DMS53 (cell line): ENCODE measurements at places on chromosomes 16 and 17.

DNA sequence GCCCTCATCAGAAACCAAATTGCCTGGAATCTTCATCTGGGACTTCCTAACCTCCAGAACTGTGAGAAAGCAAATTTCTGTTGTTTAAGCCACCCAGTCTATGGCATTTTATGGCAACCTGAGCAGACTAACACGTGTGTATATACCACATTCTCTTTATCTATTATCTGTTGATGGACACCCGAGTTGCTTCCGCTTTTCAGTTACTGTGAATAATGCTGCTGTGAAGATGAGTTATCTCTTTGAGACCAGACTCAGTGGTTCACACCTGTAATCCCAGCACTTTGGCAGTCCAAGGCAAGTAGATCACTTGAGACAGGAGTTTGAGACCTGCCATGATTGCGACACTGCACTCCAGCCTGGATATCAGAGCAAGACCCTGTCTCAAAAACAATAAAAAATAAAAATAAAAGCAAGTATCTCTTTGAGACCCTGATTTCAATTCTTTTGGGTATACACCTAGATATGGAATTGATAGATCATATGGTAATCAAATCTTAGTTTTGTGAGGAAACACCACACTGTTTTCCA lies 27.2 kb upstream of the CNEP1R1 start:
- no peak for DNase-seq

GRCh38 chr17:68482576-68483041 lies 25.3 kb upstream of the WIPI1 start:
- DNase-seq: no peak

DNA sequence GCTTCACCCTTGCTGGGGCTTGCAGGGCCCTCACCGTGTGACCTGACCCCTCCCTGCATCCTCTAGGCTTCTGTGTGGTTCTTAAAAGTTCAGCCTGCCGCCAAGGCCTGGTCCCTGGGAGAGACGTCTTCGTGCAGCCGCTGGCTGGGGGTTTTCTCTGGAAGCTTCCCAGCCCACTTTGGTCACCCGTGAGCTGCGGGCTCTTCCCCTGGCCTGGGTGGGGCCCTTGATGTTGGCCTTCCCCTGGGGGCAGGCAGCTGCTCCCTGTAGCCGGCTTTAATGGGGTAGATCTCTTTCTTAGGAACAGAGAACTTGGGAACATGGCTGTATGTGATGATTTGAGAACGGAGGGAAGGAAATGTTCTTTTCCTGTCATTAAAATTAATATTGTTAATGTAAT lies 32.7 kb downstream of the ZNF750 start:
- no peak for DNase-seq

GRCh38 chr16:65622151-65622550 lies 500.3 kb upstream of the CDH11 start:
- no peak for DNase-seq

DNA sequence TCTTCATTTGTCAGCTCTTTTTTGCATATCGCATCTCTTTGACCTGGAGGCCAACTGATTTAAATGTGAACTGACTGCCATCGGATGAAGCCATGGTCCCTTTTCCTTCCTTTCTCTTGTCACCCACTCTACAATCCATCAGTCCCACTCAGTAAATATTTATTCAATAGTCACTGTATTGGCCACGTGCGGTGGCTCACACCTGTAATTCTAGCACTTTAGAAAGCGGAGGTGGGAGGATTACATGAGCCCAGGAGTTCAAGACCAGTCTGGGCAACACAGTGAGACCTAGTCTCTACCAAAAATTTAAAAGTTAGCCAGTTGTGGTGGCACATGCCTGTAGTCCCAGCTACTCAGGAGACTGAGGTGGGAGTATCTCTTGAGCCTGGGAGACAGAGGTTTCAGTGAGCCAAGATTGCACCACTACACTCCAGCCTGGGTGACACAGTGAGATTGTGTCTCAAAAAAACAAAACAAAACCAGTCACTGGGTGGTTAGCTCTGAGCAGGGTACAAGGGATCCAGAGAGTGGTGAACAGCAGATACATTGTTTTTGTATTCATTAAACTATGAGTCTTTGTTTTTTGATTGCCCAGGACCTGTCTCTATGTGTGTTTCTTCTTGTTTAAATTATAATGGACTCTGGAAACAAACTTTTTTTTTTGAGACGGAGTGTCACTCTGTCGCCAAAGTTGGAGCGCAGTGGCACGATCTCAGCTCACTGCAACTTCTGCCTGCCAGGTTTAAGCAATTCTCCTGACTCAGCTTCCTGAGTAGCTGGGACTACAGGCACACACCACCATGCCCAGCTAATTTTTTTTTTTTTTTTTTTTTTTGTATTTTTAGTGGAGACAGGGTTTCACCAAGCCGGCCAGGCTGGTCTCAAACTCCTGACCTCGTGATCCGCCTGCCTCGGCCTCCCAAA lies 6.9 kb downstream of the PHAF1 start:
- peak; percentile 27 for DNase-seq

DNA sequence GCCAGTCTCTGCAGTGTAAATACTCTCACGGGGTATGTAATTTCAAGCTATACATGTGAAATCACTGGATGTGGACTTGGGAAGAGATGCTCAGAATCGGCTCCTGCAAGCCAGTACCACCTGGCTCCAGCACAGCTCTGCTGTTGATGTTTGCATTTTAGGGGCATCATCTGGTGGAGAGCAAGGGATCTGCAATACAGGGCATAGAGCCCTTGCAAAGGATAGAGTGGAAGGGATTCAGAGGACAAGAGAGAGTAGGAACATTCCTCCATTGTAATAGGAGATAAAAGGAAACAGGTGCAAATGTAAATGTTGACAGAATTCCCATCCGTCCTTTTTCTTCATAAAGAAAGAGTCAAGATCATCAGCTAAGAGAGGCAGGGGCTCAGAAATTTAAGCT lies 184.1 kb downstream of the PMP22 start:
- DNase-seq: no peak

DNA sequence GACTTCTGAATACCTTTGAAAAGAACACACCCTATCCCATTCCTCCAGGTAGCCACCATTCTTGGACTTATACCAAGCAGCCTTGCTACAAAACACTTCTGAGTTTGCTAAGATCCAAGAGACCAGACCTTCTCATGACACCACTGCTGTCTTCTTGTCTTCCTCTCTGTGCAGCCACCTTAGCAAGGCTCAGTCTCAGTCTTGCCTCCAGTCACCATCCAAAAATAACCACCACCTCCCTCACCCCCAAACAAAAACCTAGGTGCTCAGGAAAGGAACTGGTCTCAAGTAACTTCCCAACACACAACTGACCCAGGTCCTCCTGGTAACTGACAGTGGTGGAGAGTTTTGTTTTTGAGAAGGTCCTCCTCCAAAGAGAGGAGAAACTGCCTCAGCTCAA lies 90.9 kb upstream of the CORO6 start:
- DNase-seq: no peak

DNA sequence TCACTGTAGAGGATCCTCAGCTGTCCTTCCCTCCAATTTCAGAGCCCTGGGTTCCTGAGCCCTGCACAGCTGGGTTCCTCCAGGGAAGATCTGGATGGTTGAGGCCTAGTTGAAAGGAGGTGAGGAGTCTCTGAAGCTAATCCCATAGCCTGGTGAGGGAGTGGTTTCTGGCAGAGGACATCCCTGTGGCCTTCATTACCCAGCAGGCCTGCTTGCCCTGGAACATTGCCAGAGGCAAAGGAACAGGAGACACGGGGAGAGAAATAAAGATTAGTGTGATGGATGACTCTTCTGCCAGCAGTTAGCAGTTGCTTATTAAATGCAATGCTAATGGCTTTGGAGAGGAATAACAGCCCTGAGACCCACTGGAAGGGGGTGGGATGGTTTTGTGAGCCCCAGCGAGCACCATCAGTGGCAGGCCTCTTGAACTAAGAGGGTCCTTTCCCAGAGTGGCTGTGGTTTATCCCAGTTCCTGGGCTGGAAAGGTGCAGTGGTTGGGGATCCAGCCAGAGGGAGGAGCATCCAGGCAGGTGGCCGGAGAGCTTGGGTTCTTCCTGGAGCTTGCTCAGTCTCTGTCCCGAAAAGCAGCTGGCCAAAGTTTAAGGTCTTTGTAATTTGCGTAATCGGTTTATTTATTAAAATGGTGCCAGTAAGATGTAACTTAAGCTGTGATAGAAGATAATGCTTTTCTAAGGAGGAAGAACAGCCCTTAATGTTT lies 209.7 kb downstream of the CCDC182 start:
- peak; percentile 5 for DNase-seq

GRCh38 chr16:31253642-31254045 lies 6.1 kb upstream of the ITGAM start:
- DNase-seq: no peak

DNA sequence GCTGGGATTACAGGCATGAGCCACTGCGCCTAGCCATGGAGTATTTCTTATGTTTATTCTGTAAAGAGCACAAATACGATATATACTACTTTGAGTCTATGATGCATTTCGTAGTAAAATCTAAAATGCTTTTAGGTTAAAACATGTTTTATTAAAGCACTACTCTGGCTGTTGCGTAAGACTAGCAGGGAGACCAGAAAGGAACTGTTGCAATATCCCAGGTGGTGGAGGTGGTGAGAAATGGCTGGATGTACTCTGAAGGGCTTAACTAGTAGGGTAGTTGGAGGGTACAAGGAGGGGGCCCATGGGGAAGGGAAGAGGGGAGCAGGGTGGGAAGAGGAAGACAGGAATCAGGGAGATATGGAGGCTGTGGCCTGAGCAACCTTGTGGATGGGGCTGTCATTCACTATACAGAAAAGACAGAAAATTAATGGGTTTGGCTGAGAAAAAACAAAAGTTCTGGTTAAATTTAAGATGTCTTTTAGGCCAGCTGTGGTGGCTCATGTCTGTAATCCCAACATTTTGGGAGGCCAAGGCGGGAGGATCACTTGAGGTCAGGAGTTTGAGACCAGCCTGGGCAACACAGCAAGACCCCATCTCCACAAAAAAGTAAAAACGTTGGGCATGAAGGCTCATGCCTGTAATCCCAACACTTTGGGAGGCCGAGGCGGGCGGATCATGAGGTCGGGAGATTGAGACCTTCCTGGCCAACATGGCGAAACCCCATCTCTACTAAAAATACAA lies 35.8 kb downstream of the ST3GAL2 start:
- no peak for DNase-seq

- peak; percentile 89 for DNase-seq
Observed at GRCh38 chr17:3667366-3668278, 756 bp downstream of the TAX1BP3 start.

DNA sequence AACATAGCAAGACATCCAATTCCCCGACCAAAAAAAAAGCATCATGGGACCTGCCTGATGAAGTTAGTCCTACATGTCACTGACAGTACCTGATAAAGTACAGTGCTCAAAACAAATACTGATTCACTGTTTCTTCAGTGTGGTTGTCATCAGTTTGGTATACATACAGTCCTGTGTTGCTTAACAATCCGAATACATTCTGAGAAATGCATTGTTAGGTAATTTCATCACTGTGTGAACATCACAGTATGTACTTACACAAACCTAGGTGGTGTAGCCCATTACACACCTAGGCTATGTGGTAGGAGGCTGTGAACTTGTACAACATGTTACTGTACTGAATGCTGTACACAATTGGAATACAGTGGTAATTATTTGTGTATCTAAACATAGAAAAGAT lies 19.0 kb upstream of the FA2H start:
- DNase-seq: no peak

GRCh38 chr17:16931318-16932060 lies 40.4 kb downstream of the TNFRSF13B start:
- DNase-seq: no peak

- no peak for DNase-seq
Observed at GRCh38 chr17:47665655-47666054, 15.9 kb downstream of the KPNB1 start.

DNA sequence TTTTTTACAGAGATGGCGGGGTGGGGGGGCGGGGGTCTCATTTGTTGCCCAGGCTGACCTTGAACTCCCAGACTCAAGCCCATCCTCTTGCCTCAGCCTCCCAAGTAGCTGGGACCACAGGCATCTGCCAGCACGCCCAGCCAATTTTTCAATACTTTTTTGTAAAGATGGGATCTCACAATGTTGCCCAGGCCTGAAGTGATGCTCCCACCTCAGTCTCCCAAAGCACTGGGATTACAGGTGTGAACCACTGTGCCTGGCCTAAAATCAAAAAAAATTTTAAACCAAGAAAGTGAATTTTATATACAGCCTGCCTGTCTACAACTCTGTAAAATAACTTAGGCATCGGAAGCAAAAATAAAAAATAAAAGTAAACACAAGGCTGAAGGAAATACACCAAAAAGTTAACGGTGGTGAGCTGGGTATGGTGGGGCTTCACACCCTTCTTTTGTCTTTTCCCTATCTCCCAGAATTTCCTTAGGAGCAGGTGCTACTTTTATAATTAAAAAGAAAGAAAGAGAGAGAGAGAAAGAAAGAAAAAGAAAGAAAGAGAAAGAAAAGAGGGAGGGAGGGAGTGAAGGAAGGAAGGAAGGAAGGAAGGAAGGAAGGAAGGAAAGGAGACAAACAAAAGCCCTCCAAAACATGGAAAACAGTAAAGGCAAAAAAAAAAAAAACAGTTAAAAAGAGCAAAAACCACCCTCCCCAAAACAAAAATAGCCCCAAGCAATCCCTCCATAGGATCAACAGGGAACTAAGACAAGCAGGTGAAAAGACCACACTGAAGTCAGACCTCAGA lies 51.4 kb downstream of the TBC1D16 start:
- DNase-seq: no peak

GRCh38 chr17:48429638-48430586 lies at the start of gene SKAP1:
Gene SKAP1, minus strand, starts transcription at chr17:48430214.
- peak; percentile 76 for DNase-seq

DNA sequence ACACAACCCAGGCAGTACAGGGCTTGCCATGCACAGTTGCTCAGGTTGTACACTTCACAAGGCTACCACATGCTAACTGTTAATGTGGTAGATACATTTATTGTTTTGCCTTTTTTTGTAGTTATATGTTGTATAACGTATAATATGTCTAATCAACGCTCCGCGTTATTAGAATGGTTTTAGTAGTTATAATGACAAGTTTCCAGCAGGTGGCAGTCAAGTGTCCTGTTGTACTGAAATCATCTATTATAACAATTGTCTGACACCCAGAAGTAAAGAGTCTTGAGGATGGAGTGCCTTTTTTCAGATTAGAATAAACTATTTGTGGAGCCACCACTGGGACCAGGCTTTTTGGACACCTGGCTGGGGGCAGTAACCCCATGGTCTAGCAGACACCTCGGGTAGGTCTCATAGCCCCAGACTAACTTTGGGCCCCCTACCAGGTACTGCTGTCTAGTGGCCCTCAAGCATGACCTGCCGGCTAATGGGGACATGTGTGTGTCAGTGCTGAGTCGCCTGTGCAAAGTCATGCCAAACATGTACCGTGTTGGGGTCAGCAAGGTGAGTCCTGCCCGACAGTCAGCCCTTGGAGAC lies 32.8 kb downstream of the MYO15A start:
- DNase-seq: peak; percentile 73
